Keratinocyte (primary cell): ENCODE measurements at places on chromosomes 2 and 18. TPM values are rescaled to one million over a fixed set of nuclear protein-coding genes. Genes with fewer than 3 reads are reported as not detected.

DNA sequence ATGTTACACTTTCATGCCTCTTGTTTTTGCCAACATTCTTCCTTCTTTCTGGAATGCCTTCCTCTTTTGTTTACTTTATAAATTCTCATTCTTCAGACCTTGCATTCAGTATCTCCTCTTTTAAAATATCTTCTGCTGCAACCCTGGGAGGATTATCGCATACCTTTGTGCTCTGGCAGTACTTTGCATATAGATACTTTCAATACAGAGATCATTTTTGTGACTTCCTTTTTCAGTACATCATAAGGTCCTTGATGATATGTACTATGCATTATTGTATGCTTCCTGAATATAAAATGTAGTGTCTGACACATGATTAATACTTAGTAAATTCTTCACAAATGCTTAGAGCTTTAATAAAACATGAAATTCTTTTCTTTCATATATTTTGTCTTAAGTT is 538.7 kb downstream of the TRIB2 start:
- H3K4me1 ChIP-seq = no peaks in the 10 kb centered on the region
- no peak overlapping the region for H3K4me3 ChIP-seq
- no peaks in the 10 kb centered on the region for H3K27me3 ChIP-seq
- no peak for DNase-seq
- H3K36me3 ChIP-seq = no peaks in the 10 kb centered on the region
- H3K27ac ChIP-seq = no peak overlapping the region

- no peak overlapping the region for H3K4me3 ChIP-seq
- peaks cover 13% of the 10 kb centered on the region for H3K27me3 ChIP-seq
- no peaks in the 10 kb centered on the region for H3K4me1 ChIP-seq
These were observed 10.7 kb upstream of the ZEB2 start for GRCh38 chr2:144530596-144530995.

DNA sequence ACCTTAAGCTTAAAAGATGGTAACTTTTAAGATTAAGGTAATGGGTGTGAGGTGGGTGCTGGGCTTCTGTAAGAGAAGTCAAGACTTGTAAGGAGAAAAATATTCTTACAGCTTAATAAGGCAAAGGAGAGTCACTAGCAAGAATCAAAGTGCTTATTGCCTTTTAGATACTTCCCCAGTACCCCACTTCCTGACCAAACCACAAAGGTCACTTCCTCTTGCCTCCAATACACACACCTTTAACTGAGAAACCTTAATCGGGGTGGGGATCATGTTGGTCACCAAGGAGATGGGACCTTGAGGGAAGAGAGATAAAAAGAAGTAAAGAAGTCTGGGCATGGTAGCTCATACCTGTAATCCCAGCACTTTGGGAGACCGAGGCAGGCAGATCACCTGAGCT is 10.6 kb upstream of the ATG16L1 start:
- no peak overlapping the region for H3K4me3 ChIP-seq
- H3K36me3 ChIP-seq = no peaks in the 10 kb centered on the region
- no peaks in the 10 kb centered on the region for H3K27me3 ChIP-seq
- H3K27ac ChIP-seq = no peak overlapping the region
- DNase-seq = no peak

GRCh38 chr2:120538691-120539423 is 192.9 kb downstream of the INHBB start:
- H3K4me3 ChIP-seq = no peak overlapping the region
- no peaks in the 10 kb centered on the region for H3K36me3 ChIP-seq

GRCh38 chr2:21676676-21677075 is 552.9 kb downstream of the TDRD15 start:
- H3K4me3 ChIP-seq = no peak overlapping the region
- no peaks in the 10 kb centered on the region for H3K4me1 ChIP-seq
- DNase-seq = no peak
- H3K36me3 ChIP-seq = no peaks in the 10 kb centered on the region

DNA sequence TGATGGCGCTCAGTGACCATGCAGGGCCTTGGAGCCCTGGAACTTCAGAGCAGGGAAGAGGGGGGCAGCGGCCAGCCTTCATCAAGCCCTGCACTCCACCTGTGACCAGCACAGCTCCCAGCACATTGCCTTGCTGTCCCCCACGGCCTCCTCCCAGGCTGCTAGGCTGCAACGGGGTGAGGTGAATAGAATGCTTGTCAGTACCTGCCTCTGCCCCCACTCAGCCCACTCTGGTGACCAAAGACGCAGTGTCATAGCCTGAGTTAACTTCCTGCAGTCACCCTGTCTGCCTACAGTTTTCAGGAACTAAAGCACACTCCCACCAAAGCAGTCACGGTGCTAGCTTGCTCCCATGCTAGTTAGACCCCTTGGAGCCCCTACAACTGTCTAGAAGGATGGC is 72.1 kb downstream of the STPG4 start:
- no peaks in the 10 kb centered on the region for H3K4me1 ChIP-seq
- H3K27ac ChIP-seq = no peak overlapping the region
- no peaks in the 10 kb centered on the region for H3K27me3 ChIP-seq
- DNase-seq = no peak
- H3K36me3 ChIP-seq = no peaks in the 10 kb centered on the region
- H3K4me3 ChIP-seq = no peak overlapping the region

- H3K4me3 ChIP-seq = no peak overlapping the region
- H3K27me3 ChIP-seq = no peaks in the 10 kb centered on the region
- H3K27ac ChIP-seq = peak overlapping the region; percentile 24
- peaks cover 14% of the 10 kb centered on the region for H3K36me3 ChIP-seq
- no peak for DNase-seq
These were observed 107.9 kb upstream of the IL1R2 start for GRCh38 chr2:101883860-101884259.

DNA sequence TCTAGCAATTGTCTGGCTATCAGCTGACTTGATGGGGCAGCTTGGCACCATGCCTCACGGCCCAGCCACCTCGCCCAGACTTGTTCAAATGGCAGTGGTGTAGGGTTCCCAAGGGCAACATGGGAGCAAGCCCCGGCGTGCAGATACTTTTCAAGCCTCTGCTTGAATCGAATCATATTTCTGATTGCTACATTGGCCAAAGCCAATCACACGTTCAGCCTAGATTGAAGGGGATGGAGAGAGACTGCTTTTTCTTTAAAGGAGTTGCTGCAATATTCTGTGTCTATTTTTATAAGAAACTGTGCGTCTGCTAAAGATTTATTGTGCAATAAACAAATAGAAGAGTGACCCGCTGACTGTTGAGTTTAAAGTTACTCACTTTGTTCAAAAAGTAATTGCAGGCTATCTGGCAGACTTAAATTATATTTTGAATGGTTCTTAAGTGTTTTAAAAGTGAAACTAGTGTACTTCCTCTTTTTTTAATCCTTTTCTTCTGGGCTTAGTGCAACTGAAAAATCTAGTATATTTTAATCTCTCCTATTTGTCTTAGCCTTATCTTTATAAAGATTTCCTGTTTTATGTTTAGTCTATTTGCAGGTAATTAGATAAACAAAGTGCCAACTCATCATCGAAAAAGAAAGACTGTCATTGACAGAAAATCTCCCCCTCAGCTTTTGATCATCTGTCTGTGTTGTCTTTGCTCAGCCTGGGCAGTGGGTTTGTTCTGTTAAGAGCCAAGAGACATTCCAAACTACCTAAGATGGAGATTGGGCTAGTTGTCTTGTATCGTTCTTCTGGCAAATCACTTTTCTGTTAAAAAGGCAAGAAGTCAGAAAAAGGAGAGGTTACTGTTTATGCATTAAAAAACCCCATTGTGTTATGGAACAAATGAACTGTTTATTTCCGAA is 156.1 kb downstream of the TPGS2 start:
- no peaks in the 10 kb centered on the region for H3K27me3 ChIP-seq
- peak overlapping the region; percentile 61 for H3K4me3 ChIP-seq
- no peaks in the 10 kb centered on the region for H3K36me3 ChIP-seq
- peaks cover 18% of the 10 kb centered on the region for H3K4me1 ChIP-seq
- peak; percentile 96 for DNase-seq

DNA sequence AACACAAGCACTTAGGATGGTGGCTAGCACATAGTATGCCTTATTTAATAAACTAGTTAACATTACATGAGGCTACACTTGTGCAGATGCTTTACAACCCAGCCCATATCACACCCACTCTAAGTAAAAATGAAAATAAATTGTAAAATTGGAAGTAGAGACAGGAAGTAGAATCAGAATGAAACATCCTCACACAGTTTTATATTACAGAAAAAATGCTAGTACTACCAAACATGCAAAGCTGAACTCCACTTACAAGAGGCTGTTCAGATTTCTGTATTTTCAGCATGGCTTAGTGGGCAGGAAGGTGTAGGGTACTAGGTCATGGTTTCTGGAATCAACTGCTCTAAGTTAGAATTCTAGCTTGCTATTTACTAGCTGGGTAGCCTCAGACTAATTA is 18.2 kb upstream of the CRIM1 start:
- peaks cover 13% of the 10 kb centered on the region for H3K4me1 ChIP-seq
- no peaks in the 10 kb centered on the region for H3K27me3 ChIP-seq
- H3K4me3 ChIP-seq = no peak overlapping the region

- no peak overlapping the region for H3K27ac ChIP-seq
- DNase-seq = peak; percentile 9
- H3K27me3 ChIP-seq = peaks cover 6% of the 10 kb centered on the region
- peaks cover 3% of the 10 kb centered on the region for H3K4me1 ChIP-seq
- H3K4me3 ChIP-seq = peak overlapping the region; percentile 52
These were observed 101.9 kb downstream of the FOXI3 start for GRCh38 chr2:88350331-88351248.

GRCh38 chr2:68653538-68653982 is 10.2 kb downstream of the PROKR1 start:
- H3K27me3 ChIP-seq = peaks cover 9% of the 10 kb centered on the region
- no peak overlapping the region for H3K4me3 ChIP-seq
- no peak overlapping the region for H3K27ac ChIP-seq
- no peaks in the 10 kb centered on the region for H3K4me1 ChIP-seq
- no peaks in the 10 kb centered on the region for H3K36me3 ChIP-seq

DNA sequence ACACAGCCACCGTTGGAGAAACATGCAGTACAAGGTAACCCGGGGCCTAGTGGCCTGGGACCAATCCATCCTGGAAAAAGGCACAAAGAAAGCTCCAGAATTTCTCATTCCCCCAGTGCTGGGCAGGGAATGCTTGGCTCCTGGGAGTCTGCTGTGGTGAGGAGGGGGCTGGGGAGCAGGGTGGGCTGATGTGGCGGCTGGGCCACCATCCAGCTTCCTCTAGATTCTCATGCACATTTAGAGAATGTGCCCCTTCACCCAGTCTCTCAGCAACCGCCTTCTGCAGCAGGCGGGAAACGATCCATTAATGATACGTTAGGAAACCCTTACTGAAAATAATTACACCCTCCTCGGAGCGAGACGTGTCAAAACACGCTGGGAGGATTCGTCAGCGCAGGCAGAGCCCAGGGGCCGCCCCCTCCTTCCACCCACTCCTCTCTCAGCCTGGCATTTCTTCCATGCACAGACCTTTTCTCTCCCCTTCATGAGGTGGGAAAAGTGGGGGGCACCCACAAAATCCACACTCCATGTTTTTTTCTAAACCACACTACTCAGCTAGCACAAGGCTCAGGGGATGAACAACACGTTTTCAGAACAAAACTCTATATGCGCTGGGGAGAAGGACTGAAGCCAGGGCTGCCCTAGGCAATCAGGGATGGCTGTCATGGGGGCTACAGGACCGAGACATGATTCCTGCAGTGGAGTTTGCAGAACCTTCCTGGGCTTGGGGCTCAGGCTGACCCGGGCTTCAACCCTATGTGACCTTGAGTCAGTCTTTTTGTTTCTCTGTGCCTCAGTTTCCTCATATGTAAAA is 56.1 kb upstream of the SMAD7 start:
- H3K36me3 ChIP-seq = no peaks in the 10 kb centered on the region
- no peak for DNase-seq
- H3K4me3 ChIP-seq = no peak overlapping the region
- H3K27me3 ChIP-seq = no peaks in the 10 kb centered on the region

GRCh38 chr2:97931118-97931857 is 64.5 kb downstream of the TMEM131 start:
- H3K27me3 ChIP-seq = no peaks in the 10 kb centered on the region
- peaks cover 2% of the 10 kb centered on the region for H3K36me3 ChIP-seq
- no peak for DNase-seq
- peaks cover 7% of the 10 kb centered on the region for H3K4me1 ChIP-seq
- no peak overlapping the region for H3K27ac ChIP-seq

- DNase-seq = no peak
- H3K4me3 ChIP-seq = no peak overlapping the region
- H3K27ac ChIP-seq = no peak overlapping the region
- H3K36me3 ChIP-seq = no peaks in the 10 kb centered on the region
- peaks cover 14% of the 10 kb centered on the region for H3K4me1 ChIP-seq
These were observed 158.5 kb upstream of the NOSTRIN start for GRCh38 chr2:168643979-168644378.

- no peaks in the 10 kb centered on the region for H3K4me1 ChIP-seq
- no peaks in the 10 kb centered on the region for H3K36me3 ChIP-seq
- H3K4me3 ChIP-seq = no peak overlapping the region
- H3K27me3 ChIP-seq = no peaks in the 10 kb centered on the region
These were observed 384.6 kb downstream of the STK39 start for GRCh38 chr2:167862782-167863181.

DNA sequence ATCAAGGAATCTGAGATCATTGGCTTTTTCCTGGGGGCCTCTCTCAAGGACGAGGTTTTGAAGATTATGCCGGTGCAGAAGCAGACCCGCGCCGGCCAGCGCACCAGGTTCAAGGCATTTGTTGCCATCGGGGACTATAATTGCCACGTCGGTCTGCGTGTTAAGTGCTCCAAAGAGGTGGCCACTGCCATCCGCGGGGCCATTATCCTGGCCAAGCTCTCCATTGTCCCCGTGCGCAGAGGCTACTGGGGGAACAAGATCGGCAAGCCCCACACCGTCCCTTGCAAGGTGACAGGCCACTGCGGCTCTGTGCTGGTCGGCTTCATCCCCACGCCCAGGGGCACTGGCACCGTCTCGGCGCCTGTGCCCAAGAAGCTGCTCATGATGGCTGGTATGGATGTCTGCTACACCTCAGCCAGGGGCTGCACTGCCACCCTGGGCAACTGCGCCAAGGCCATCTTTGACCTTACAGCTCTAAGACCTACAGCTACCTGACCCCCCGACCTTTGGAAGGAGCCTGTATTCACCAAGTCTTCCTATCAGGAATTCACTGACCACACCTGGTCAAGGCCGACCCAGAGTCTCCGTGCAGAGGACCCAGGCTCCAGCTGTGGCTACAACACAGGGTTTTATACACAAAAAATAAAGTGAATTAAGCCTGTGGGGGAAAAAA is 141.8 kb downstream of the SOCS6 start:
- no peak for DNase-seq
- no peaks in the 10 kb centered on the region for H3K36me3 ChIP-seq
- H3K4me3 ChIP-seq = no peak overlapping the region
- H3K4me1 ChIP-seq = peaks cover 8% of the 10 kb centered on the region
- no peak overlapping the region for H3K27ac ChIP-seq

DNA sequence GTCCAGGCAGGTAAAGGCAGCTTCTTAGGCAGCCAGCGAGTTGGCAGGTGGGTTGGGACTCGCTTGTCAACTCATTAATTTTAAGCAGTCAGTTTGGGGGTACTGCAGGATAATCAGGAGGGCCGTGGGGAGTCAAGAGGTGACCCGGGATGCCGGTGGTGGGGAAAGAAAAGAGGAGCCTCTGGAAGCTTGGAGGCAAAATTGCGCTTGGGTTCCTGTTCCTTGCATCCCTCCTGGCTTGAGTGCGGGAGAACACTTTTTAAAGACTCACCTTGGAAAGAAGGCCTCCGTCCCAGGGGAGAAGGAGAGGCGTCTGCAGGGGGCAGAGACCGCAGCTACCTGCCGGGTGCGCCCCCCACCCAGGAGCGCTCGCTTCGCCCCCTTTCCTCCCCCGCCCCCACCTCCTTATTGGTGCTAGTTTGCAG is at the start of gene KCNJ3:
TSS of gene KCNJ3 (plus strand) at position 400 of the 425 bp plus-strand sequence. CDS start 81 bp downstream, outside the sequence.
- H3K4me1 ChIP-seq = no peaks in the 10 kb centered on the region
- H3K27ac ChIP-seq = no peak within 1 kb of the TSS
- DNase-seq = no peak
- H3K27me3 ChIP-seq = peaks cover 25% of the 10 kb centered on the region
- no peak within 1 kb of the TSS for H3K4me3 ChIP-seq

The TGOLN2 gene
- polyA plus RNA-seq = 35.4 to 46.9 TPM (median 43.3 TPM) in 3 replicates

The C2orf81 gene
- polyA plus RNA-seq = 0.58 to 1.5 TPM (median 0.89 TPM) in 3 replicates

The CTNNA2 gene
- polyA plus RNA-seq = not detected in 3 replicates

The SRD5A2 gene
- 0.02 to 0.28 TPM (median 0.04 TPM) in 3 replicates for polyA plus RNA-seq

The HJURP gene
- polyA plus RNA-seq = 4.9 to 20.2 TPM (median 14.6 TPM) in 3 replicates

The NYAP2 gene
- not detected in 3 replicates for polyA plus RNA-seq
